ENCODE measurements at places on chromosomes 11 and 22.

GRCh38 chr11:65382804-65383368 is 440 bp upstream of the SLC25A45 start:
- no peak for DNase-seq

- no peak for DNase-seq
These were observed 28.3 kb downstream of the SNU13 start for GRCh38 chr22:41660416-41660815.

DNA sequence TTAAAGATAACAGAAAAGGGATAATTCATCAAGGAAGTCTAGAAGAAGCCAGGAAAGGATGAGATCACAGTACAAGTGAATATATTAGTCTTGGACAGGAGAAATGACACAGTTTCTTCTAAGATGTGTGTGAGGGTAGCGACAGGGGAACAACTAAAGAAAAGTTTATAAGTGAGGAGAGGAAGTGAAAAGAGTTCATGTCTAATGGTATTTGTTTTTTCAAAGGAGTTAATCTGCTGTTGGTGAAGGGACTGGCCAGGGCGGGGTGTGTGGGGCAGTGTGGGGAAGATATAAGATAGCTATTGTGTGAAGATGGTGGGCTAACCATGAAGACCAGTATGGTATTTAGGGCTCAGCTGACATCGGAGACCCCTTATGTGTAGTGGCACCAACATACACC is 7.6 kb upstream of the PPFIBP2 start:
- DNase-seq: no peak

- no peak for DNase-seq
These were observed 99.0 kb downstream of the AMOTL1 start for GRCh38 chr11:94866936-94867795.

DNA sequence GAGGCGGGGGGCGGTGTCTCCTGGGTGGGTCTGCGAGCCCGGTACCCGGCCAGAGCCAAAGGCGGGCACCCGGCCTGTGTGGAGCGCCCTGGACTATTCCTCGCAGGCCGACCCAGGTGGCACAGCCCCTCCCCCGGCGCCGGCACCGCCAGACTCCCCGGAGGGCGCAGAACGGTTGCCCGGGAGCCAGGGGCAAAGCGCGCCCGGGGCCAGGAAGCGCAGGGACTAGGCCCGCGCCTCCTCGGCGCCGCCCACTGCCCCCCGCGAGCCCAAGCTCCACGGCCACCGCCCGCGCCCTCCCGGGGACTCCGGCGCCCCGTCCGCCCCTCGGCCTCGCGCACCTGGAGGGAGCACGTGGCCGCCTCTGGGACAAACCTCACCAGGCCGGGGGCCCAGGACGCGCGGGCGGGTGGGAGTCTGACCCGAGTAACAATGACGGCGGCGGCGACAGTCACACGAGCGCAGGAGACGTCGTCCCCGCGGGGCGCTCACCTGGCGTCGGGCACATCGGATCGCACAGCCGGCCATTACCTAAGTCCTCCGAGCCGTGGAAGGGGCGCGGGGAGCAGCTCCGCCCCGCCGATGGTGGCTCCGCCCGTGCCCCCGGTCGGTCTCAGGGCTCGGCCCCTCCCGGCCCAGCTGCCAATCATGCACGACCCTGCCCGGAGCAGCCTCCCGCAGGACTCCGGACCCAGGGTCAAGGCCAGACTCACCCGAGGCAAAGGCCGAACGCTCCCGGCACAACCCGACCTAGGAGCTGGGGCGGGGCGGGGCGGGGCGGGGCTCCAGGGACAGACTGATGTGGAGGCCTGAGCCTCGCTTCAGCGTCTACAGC is 7.4 kb downstream of the PLXNB2 start:
- DNase-seq: no peak

GRCh38 chr11:133570376-133570775 is 38.1 kb upstream of the OPCML start:
- no peak for DNase-seq

GRCh38 chr11:114136686-114137640 is 77.5 kb downstream of the ZBTB16 start:
- no peak for DNase-seq

DNA sequence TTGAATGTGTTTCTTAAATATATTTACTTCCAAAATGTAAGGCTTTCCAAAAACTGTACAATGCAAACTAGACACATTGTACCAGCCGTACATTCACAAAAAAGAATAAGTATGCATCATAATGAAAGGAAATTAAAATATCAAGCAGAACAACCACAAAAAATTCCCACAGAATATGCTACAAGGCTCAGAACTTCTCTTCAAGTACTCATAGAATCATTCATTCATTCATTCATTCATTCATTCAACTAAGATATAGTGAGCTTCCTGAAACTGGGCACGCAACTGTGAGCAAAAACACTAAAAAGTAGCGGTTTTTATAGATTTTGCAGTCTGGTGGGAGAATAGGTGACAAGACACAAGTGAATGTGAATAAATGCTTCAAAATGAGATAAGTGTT is 690.1 kb downstream of the KCNA4 start:
- no peak for DNase-seq

DNA sequence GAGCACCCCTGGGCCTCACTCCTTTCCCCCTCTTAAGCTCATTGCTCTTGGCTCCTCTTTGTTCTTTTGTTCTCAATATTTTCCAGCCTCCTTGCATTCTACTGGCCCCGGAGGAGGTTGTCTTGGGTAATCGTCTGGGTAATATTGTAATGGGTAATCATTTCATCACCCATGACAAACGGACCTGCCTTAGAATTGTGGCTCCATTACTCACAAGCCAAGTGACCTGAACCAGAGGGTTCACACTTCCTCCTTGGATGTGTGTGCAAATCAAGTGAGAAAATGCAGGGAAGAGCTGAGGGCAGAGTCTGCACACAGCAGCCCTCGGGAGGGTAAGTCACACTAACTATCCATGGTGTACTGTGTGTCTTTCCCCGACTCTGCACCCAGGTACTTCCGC is 305.0 kb downstream of the BUD13 start:
- DNase-seq: no peak

- DNase-seq: no peak
These were observed 89.3 kb downstream of the BCR start for GRCh38 chr22:23269441-23270211.

DNA sequence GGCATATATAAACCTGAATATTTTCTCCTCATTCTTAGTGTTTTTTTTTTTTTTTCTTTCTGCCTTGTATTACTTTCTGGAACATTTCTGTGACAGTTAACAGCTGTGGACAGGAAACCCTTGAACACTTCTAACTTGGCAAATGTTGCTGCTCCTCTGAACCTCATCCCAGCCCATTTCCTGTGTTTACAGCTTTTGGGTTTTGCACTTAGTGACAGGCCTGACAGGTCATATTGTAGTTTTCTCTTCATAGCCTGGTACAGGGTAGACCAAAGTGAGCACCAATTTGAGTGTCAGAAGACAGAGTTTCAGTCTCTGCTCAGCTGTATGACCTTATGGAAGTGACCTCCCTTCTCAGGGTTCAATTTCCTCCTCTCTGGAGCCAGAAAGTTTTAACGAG is 91.6 kb downstream of the STIM1 start:
- no peak for DNase-seq

DNA sequence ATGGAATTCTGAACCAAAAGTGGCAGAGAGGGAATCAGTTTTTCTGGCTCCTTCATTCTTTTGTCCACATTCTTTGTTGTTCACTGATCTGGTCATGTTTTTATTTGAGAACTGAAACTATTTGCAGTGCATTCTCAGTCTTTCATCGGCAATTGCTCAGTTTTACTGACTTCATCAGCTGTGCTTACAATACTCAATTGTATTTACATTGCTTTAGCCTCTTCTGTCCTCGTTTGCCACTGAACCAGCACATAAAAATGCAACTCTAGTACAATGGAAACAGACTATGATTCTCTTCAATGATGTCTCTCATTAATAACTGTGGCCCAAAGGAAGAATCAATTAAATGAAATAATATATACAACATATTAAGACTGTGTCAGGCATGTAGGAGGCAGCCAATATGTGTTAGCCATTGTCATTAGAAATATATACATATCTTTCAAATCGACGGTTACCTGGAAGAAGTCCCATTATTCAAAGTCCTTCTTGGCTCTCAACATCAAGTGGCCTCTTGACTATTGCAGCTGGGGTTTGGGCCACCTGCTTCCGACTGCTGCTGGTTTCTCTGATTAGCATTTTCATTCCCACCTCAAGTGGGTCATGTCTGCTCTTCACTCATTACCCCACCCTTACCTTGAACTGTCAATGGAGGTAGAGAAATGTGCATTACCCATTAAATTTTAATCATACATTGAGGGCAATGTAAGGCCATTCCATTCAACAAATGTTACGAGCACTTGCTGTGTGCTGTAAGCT is 600.1 kb downstream of the INSC start:
- DNase-seq: no peak

- no peak for DNase-seq
These were observed 19.5 kb downstream of the CWF19L2 start for GRCh38 chr11:107438148-107438547.

DNA sequence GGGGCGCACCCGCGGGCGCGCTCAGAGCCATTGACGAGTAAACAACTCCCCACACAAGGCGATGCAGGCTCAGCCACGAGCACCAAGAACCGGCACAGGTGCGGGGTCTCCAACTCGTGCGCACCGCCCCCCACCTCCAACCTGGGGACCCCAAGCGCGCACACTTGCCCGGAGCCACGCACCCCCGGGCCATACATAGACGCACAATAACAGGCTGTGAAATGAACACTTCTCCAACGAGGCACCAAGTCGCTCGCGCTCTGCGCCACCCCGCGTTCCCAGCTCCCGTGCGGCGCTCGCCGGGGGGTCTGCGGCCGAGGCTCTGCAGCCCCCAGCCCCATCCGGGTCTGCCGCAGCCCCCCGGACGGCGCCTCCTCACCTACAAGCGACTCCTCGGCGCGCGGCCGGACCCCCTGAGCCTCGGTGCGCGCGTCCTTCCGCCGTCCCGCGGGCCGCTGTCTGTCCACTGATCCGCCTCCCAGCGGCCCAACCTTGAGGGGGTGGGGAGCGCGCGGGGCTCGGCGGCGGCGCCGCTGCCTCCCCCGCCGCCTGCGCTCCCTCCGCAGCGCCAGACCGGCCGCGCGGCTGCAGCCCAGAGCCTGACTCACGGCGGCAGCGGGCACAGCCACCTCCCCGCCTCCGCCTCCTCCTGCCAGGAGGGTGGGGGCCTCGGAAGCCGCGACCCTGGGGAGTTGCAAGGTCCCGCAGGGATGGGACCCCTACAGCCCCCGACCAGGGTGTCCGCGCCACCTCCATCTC is 1.6 kb downstream of the IFITM10 start:
- no peak for DNase-seq

- DNase-seq: no peak
These were observed 17.9 kb upstream of the CTSD start for GRCh38 chr11:1781593-1781975.

- DNase-seq: peak; percentile 38
These were observed 49.5 kb downstream of the IGF2 start for GRCh38 chr11:2089536-2090165.

DNA sequence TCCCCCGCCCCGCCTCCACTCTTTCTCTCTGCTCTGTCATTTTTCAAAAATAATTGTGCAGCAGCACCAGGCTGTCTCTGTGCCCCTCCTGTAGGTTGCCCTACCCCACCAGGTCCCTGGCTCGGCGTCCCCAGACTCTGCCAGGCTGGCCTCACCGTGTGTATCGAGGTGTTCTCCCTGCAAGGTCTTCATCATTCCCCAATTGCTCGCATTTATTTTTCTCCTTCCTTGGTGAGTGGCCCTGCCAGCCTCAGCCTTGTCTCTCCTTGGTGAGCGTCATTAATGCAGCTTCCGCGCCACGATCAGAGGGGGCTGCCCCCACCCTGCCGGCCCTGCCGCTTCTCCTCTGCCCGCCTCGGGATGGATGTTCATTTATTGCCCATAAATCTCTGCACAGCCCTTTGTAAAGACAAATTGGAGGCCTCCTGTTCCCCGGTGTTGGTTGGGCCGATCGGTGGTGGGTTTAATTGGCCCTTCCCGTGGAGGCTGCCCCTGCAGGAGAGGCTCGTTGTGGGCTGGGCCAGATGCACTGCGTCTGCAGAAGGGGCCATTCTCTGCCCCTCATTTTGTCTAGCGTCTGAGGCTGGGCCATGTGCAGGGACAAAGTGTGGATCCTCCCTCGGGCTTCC is 33.2 kb downstream of the RTN4R start:
- DNase-seq: no peak

GRCh38 chr22:17930455-17931313 is 93.7 kb downstream of the MICAL3 start:
- no peak for DNase-seq

DNA sequence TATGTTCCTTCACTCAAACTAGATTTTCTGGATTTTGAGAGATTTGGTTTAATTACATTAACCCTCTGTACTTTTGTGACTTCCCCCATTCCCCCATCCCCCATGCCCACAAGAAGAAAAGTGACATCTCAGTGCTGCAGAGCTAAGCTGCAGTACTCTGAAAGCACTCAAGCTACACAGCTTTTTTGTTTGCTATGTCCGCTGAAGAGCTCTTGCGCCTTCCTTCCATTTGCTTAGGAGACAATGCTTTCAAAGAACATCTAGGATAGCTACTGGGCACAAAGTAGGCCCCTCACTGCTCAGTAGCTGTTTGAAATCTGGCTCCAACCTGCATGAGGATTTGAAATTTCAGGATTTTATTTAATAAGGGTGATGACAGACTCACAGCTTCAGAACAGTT is 69.7 kb downstream of the SLC17A6 start:
- no peak for DNase-seq

DNA sequence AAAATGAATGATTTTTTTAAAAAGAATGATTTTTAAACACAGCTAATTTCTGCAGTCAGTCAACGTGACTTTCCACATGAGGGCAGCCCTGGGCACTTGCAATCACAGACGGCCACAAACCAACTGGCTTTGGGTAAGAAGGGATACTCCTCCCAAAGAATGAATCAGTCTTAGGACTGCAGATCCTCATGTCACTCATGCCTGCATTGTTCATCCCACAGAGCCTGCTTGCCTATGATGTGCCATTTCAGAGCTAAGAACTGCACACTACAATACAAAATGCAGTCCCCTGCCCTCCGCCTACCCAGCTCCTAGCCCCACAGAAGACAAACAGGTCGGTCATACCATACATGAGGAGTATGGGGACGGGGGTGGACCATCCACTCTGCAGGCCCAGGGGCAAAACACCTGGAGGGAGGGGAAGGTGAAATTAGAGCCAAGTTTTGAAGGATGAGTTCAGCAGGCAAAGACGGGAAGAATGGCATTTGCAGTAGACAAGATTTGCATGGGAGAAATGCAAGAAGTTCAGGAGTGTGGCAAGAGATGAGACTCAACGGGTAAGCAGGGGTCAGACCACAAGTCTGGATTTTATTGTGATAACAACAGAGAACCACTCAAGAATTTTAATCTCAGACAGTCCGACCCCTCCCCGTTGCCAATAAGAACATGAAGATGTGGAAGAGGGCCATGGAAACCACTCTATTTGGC is 24.7 kb downstream of the PACSIN2 start:
- no peak for DNase-seq

- no peak for DNase-seq
These were observed 288.9 kb downstream of the TMEM135 start for GRCh38 chr11:87326594-87326993.

GRCh38 chr11:64364911-64365310 is 5.9 kb downstream of the RPS6KA4 start:
- DNase-seq: no peak

GRCh38 chr11:120067438-120068113 is 70.3 kb downstream of the TRIM29 start:
- DNase-seq: no peak

All from stimulated activated CD4-positive, alpha-beta T cell treated with anti-CD3 and anti-CD28 coated beads, Interleukin-2, amount 100 ng/mL, for 24 hours (primary cell).